ENCODE measurements at places on chromosomes 3 and 15. TPM values are rescaled to one million over a fixed set of nuclear protein-coding genes. Genes with fewer than 3 reads are reported as not detected.

GRCh38 chr3:48765376-48765775, 48.4 kb upstream of the IP6K2 start:
- no peak for DNase-seq

- no peak for DNase-seq
These were observed at the start of gene CACNA2D2 for GRCh38 chr3:50503504-50504342. Gene CACNA2D2 (minus strand): TSS chr3:50503634. CDS start chr3:50503423, 211 bp downstream.

DNA sequence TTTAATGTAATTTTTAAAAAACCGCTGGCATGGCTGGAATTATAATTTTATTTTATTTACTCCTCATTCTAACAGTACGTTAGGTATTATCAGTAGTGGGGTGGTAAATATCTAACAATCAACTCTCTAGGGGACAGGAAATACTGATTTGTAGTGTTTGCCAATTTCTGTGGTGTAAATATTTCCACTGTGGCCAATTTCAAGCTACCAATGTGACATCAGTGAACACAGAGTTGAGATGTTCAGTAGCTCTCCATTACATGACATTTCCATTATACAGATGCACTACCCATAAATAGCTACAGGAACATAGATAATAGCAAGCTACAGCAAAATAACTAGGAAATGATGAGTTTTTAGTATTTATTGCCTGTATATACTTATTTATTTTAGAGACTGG, 10.0 kb upstream of the ARL8B start:
- no peak for DNase-seq

The RLBP1 gene
- total RNA-seq, result not detected

The GNAT1 gene
- total RNA-seq, result not detected

Measured in kidney epithelial cell (primary cell).